Stimulated activated CD8-positive, alpha-beta memory T cell treated with anti-CD3 and anti-CD28 coated beads, Interleukin-12 subunit alpha, Interleukin-12 subunit beta, amount 100 ng/mL, for 1 hour (primary cell): ENCODE measurements at places on chromosomes 4 and X.

- DNase-seq: no peak
Observed at GRCh38 chr4:139761461-139761860, 95.8 kb downstream of the MGST2 start.

DNA sequence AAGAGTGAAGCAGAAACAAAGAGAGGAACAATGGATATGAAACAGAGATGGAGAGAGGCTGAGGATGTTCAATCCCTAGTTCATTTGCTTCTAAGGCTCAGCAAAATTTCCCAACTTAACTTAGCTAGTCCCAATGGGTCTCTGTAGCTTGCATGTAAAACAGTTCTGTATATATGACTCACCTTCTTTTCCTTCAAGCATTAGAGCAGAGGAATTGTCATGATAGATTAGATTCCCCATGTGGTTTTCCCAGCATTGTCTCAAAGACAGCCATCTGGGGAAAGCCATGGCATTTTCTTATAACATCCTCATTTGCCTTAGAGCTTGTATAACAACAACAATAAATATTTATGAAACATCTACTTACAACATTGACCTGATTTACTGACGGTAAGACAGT lies 93.9 kb upstream of the GATB start:
- no peak for DNase-seq

- DNase-seq: no peak
Observed at GRCh38 chr4:66855956-66856355, 689.3 kb downstream of the CENPC start.

- DNase-seq: no peak
Observed at GRCh38 chr4:42641656-42642055, 15.2 kb downstream of the ATP8A1 start.

- no peak for DNase-seq
Observed at GRCh38 chr4:39613093-39613656, 25.5 kb downstream of the SMIM14 start.

- DNase-seq: no peak
Observed at GRCh38 chr4:1871471-1872021, 353 bp downstream of the NSD2 start.

DNA sequence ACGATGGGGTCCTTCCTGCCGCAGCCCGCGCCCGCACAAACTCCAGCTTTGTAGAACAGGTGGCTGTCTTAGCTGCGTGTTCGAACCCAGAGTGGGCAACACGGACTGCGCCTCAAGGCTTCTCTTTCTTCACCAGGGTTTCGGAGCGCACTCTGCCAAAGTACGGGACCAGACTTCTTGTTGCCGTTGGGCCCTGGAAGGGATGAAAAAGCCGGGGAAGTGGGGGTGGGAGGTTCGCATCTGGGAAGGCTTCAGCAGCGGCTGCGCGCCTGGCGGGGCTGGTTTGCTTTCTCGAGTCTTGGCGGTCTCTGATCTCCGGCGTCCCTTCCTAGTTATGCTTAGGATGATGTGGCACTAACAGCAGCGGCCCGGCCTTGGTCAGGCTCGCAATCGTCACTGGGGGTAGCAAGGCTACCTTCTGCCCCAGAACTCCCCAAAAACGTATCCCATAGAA lies 673 bp downstream of the PARM1 start:
- DNase-seq: no peak

DNA sequence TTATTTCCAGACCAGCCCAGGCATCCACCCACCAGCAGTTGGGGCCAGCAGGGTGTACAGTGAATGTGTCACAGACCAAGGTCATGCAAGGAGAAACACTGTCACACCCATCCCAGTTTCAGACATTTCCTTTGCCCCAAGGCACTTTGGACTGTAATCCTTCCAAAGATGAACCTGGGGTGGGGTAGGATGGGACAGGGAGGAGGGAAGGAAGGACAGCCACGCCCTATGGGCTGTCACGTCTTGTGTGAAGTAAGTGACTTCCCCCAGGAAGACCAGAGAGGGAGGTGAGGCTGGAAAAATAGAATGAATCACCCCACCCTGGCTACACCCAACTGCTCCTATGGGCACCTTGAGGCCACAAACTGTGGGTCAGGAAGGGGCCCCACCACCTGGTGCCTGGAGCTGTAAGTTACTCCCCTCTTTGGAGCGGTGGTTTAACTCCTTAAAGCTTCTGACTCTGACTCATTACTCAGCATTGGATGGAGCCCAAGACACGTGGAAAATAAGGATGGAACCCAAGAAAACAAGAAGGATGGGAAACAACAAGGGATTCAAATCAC lies 349.9 kb upstream of the KLF3 start:
- DNase-seq: no peak

GRCh38 chr4:136664988-136665387 lies 867.3 kb downstream of the PCDH18 start:
- DNase-seq: no peak

DNA sequence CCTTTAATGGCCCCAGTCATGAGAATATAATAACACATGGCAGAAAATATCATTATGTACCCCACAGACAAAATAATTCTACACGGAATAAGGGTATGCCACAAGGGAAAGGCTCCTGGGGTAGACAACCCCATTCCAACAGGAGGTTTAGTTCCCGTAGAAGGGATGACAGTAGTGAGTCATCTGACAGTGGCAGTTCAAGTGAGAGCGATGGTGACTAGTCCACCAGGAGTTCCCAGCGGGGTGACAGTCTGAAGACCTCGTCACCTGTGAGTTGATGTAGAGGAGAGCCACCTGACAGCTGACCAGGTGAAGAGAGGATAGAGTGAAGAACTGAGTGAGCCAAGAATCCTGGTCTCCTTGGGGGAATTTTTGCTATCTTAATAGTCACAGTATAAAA lies 13.5 kb downstream of the MEPE start:
- DNase-seq: no peak

- DNase-seq: no peak
Observed at GRCh38 chrX:106921637-106922036, 1.4 kb downstream of the CLDN2 start.

GRCh38 chr4:128986019-128986418 lies 107.3 kb downstream of the SCLT1 start:
- no peak for DNase-seq

- no peak for DNase-seq
Observed at GRCh38 chr4:142044271-142044670, 407.9 kb downstream of the IL15 start.

- DNase-seq: no peak
Observed at GRCh38 chrX:110683925-110684324, 111.7 kb downstream of the CHRDL1 start.

GRCh38 chr4:88010966-88011365 lies 3.5 kb downstream of the PKD2 start:
- DNase-seq: no peak

- DNase-seq: no peak
Observed at GRCh38 chr4:24112466-24112865, 222.6 kb upstream of the PPARGC1A start.

DNA sequence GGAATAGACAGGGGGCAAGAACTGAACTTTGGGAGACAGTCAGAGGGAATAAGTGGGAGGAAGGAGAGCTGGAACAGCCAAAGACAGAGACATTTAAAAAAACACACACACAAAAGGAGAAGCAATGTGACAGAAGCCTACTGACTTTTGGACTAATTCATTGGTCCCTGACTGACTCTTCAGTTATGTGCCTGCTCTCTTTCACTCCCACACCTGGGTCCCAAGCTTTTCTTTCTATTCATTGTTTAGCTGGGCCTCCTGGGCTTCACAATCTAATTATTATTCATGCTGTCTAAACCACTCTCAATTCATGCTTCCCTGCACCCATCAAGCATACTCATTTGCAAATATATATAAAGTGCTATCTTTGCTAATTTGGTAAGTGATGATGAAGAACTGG lies 139.2 kb upstream of the IRS4 start:
- no peak for DNase-seq

DNA sequence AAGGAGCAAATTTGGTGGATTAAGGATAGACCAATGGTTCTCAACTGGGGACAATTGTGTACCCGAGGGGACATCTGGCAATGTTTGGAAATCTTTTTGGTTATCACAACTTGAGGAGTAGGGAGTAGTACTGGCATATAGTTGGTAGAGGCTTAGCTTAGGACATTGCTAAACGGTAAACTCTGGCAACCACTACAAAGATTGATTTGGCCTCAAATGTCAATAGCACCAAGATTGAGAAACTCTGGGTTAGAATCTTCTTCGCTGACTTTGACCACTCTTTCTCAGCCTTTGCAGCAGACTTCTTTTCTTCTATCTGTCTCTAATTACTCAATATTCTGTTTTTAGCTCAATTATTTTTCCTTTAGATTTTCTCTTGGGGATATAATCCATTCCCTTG lies 1.5 kb upstream of the NBDY start:
- no peak for DNase-seq

GRCh38 chr4:63904201-63904600 lies 505.0 kb downstream of the TECRL start:
- no peak for DNase-seq

GRCh38 chr4:176238826-176239225 lies 30.2 kb downstream of the ASB5 start:
- no peak for DNase-seq

- DNase-seq: no peak
Observed at GRCh38 chr4:10971800-10972401, 287.3 kb upstream of the CLNK start.

DNA sequence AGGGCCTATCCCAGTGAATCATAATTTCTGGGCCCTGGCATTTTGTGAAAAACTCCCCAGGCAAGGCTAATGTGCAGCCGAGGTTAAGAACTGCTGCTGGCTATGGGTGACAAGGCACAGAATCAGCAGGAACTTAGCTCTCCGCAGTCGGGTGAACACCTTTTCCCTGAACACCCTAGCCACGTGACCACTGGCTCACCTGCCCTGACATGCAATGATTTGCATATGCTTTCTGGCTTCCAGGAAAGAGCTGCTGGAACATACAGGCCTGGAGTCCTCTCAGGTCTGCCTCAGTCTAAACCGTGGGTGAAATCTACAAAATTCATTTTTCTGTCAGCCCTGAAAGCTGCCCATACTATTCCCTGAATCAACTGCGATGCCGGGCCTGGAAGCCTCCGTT lies 56.6 kb downstream of the ZNF827 start:
- no peak for DNase-seq

- no peak for DNase-seq
Observed at GRCh38 chr4:110510955-110511544, 35.1 kb downstream of the ENPEP start.

DNA sequence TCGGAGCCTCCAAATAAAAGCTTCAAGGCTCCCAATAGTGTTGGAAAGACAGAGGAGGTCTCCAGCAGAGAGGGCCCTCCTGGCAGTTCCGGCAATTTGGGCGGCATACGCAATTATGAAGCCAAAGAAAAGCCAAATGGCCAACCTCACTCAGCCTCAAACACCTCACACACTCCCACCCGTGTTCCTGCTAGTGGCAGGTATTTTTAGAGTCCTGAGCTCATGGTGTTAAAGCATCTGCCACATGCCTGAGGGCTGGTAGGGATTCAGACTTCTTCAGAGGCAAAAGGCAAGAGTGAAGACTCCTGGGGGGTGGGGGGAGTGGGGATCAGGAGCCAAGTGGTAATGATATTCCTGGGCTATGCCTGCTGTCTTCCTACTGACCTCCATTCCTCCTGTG lies 7.4 kb downstream of the RAB33A start:
- no peak for DNase-seq

- DNase-seq: no peak
Observed at GRCh38 chr4:16838226-16838875, 60.1 kb downstream of the LDB2 start.

DNA sequence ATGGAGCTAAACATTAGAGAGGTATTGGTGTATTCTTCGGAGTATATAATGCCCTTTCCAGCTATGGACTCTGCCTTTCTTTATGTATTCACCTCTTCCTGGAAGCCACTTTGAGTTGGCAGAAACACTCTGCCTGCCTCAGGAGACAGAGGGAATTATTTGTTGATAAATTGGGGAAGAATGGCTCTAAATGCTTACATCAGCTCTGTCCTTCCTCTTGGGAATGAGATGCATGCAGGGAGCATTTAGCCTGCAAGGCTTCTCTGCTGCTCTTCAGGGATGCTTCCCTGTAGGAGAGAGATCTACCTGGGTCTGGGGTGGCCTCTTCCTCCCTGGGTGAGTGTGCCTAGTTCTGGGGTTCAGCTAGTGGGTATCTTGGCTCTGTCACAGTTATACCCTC lies 6.9 kb upstream of the HS3ST1 start:
- no peak for DNase-seq

GRCh38 chr4:158020176-158020575 lies 152.6 kb downstream of the GASK1B start:
- no peak for DNase-seq

DNA sequence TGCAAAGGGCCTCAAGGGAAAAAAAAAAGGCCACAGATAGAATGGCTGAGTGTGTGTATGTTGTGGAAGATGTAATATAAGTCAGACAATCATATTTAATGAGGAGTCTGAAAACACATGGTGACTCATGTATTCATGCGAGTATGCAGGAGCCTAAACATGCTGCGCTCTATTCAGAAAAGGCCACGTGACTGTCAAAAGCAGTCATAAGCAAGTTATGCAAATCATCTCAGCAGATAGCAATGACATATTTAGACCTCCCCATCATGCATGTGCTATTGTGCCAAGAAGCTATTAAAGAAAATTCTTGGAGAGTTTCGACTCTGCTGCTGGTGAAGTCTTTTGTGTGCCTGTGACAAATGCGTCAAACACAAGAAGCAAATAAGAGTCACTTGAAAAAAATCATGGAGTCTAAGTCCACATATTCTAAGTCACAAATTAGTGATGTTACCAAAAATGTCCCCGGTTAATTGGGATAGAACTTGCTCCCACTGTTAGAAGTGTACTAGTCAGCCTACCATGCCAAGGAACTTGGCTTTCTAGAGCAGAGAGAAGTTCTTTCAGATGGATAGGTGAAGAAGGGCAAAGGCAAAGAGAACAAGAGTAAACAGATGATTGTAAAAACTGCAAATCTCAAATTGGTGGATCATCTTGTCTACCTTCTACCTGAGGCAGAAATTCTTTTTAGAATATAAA lies 5.0 kb downstream of the LNX1 start:
- no peak for DNase-seq

DNA sequence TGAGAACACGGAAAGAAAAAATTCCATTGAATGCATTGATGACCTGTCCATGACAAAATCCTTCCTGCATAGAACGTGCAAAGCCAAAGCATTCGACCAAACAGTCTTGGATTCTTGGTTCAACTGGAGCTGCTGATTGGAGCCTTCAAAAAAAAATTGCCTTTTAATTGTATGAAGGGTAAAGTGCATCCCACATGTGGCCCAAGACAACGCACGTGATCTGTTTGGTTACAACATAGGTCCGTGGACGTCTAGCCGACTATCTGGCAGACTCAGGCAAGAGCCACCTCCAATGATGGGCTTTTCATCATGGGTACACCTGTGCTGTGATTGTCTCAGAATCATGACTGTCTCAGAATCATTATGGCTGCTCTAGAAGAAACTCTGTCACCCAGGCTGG lies 52.3 kb downstream of the SHOX start:
- DNase-seq: no peak

DNA sequence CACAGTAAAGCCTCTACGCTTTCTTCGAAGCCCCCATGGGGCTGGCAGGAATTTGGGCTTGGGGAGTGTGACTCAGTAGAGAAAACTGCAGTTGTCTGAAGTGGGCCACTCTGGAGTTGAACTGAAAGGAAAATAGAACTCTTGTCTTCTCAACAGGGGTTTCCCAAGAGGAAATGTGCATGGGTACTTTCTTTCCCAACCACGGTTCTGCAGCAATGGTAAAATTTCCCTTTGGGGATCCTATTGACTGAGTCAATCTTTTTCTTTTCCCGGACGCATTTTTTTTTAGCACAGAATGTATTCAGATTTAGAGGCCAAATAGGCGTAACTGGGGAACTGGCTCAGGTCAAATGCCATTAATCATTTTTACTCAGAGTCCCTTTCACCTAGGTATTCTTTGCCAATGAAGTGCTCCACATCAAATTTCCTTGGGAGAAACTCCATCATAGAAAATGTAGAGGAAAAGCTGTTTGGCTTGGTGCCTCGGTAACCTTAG lies 269.3 kb downstream of the STIM2 start:
- no peak for DNase-seq
